Caki2 (cell line): ENCODE measurements at places on chromosomes 7 and 10.

GRCh38 chr7:51647931-51648351, 331.3 kb upstream of the COBL start:
- no peak for DNase-seq

DNA sequence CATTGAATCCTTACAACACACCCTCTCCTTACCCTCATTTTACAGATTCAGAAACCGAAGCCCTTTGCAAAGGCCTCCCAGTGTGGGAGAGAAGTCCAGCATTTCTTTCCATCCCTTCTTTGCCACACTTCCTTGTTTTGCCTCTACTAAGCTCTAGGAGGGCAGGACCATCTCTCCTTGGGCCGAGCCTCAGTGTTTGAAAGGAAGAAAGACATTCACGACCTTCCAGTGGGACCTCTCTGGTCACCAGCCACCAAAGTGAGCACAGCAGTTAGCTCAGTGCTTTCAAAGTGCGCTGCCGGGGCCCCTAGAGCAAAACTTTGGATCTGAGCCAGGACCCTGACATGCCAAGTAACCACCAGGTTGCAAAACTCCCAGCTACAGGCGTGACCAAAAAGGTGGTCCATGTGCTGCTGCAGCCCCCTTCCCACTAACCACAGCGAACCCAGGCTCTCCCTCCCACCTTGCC, 12.4 kb downstream of the CTBP2 start:
- DNase-seq, result no peak

GRCh38 chr7:43768201-43768886, 9.9 kb downstream of the BLVRA start:
- DNase-seq, result no peak

- DNase-seq, result no peak
Observed at GRCh38 chr7:137519947-137520346, 176.4 kb upstream of the PTN start.

DNA sequence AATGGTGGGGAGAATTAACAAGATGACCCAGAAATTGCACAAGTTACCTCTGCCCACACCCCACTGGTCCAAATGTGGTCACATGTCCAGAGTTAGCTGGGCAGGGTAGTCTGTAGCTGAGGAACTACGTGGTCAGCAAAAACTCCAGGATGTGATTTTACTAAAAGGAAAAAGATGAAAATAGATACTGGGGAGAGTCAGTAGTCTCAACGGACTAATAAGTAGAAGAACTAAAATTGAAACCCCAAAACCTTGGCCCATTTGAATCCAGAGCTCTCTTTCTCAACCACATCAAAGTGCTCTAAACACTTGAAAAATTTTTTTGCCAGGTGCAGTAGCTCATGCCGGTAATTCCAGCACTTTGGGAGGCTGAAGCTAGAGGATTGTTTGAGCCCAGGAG, 146.3 kb downstream of the SKIDA1 start:
- no peak for DNase-seq

DNA sequence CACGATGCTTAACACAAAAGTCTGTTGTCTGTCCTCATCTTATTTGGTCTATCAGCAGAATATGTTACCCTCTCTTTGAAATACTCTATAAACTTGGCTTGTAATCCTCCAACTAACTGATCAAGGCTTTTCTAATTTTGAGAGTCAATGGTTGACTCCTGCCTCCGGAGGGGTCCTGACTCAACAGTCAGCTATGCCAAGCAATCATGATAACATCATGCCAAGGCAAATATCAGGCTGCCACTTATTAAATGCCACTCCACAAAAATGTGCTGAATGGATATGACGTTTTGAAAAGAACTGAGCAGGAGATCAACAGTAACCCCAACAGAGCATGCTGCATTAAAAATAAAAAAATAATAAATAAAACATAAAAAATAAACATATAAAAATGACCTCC, 116.1 kb downstream of the PARD3 start:
- DNase-seq, result peak; percentile 84

- DNase-seq, result no peak
Observed at GRCh38 chr10:44714451-44714850, 196.7 kb upstream of the TMEM72 start.

DNA sequence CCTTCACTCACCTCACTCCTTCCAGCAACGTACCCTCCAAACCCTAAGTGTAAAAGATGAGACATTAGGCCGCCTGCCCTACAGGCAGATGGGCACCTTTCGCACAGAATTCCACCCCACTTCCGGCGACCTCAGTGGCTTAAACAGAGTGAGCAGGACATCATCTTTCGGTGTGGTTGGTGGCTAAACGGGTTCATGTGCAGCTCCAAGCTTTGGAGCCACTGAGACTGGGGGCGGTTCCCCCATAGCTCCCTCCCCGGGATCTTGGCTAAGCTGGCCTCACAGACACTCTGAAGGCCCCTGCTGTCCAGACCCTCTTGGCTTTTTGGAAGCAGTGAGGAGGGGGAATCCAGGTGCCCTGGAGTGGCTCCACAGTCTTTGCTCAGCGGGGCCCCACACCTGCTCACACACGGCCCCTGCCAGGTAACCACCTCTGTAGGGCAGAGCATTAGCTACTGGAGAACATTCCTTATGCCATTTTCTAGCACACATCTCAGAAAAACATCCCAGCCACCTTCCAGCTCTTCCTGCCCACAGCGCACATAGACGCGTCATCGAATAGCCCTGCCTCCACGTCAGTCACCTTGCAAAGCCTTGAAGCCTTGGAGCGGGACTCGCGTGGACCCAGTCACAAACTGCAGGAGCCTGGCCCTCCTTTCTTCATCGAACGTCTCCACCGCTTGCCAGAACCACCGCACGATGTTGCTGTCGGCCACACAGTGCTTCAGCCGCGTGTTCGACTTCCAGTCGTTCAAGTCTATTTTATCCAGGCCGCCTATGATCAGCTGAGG, 108.8 kb downstream of the SMURF1 start:
- DNase-seq, result no peak

- DNase-seq, result no peak
Observed at GRCh38 chr7:137441451-137441850, 97.9 kb upstream of the PTN start.

DNA sequence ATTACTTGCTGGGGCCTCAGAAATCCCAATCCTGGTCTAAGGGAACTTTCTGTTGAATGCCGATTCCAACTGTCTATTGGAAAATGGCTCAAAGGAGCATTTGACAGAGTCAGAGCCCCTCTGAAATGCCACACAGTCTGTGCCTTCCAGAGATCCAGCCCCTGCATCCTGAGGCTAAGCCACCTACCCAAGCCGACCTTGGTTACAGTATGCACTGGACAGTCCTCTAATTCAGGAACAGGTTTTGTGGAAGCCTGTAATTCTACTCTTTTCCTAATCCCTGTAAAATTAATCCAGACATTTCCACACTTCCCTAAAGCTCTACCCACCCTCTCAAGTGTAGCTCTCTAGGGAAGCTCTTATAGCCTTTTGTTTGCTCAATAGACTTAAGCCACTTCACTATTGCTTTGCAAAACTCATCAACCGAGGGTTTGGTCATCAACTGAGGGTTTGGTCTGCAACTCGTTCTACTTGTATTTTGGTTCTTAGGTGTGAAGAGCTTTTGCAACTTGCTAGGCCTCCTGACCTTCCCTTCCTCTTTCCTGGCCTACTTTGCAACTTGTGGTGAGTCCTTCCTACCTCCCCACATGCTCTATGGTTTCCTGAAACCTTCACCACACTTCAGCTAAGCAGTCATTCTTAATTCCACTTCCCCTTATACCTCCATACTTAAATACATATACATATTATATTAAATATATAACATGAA, 364.8 kb downstream of the SFMBT2 start:
- no peak for DNase-seq

DNA sequence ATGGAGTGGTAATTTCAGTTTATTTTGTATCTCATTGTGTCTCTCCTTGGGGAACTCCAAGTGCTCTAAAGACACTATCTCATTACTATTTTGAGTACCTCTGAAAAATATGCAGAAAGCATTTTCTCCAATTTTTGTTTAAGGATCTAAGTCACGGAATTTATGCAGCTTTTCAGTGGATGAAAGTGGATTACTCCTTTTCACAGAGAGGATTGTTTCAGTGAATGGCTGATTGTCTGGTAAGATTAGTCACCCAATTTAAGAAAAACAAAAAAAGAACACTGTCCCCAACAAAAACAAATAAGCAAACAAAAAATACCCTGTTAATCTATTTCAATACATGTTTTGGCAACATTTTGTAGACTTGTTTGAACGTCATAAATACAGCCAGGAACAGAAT, 338.3 kb upstream of the TEX47 start:
- no peak for DNase-seq

DNA sequence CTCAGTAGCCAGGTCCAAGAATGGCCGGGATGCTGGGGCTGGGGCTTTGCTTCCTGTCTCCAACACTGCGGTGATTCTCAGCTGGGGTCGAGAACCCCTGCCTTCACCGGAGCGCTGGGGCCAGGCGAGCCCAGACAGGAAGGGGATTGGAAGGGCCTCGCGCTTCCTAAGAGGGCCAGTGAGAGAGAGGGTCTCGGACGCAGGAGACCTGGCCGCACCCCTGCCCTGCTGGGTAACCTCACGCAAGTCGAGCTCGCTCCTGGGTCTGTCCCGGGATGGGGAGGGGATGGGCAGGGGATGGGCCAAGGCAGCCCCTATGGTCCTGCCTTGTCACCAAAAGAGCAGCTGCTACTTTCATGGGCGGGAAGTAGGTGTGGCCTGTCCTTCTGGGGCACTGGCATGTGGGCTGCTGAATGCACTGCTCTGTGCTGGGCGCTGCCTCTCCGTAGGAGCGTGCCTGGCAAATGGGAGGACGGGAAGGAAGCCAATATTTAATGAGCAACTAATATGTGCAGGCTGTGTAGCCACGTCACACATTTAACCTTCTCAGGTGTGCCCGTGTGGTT, 20.0 kb downstream of the KCNK18 start:
- DNase-seq, result peak; percentile 45

DNA sequence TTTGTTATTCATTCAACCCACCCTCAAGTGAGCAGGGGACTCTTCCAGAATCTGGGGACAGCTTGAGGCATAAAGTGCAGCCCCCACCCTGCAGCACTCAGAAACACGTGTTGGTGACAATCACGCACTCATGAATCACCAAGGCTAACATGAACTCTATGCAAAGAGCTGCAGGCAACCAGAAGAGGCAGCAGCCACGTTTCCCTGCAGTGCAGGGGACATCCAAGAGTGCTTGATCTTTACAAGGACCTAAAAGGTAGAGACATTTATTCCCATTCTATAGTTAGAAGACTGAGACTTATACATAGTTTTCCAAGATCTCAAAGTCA, 135.2 kb upstream of the GDF10 start:
- DNase-seq, result no peak

DNA sequence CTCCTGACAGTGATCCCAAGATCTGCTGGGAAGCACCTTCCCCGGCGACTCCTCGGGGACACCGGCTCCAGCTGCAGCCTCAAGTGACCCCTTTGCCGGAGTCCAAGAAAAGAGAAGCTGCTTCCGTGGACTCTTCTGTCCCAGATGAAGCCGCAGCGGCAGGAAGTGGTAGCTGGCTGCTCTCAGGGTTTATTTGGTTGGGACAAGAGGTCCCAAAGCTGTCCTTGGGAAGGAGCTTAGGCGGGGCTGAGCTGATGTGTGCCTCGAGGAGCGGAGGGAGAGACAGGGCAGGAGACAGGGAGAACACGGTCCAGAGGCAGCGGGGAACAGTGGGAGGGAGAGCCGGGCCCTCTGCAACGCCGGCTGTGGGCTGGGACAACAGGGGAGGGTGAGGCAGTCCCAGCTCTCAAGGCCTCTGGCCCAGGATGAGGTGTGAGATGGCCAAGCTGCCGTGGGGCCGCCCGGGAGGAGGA, 13.1 kb upstream of the FAM20C start:
- DNase-seq, result no peak

GRCh38 chr7:5630670-5631069, 150.8 kb downstream of the RNF216 start:
- DNase-seq, result no peak

DNA sequence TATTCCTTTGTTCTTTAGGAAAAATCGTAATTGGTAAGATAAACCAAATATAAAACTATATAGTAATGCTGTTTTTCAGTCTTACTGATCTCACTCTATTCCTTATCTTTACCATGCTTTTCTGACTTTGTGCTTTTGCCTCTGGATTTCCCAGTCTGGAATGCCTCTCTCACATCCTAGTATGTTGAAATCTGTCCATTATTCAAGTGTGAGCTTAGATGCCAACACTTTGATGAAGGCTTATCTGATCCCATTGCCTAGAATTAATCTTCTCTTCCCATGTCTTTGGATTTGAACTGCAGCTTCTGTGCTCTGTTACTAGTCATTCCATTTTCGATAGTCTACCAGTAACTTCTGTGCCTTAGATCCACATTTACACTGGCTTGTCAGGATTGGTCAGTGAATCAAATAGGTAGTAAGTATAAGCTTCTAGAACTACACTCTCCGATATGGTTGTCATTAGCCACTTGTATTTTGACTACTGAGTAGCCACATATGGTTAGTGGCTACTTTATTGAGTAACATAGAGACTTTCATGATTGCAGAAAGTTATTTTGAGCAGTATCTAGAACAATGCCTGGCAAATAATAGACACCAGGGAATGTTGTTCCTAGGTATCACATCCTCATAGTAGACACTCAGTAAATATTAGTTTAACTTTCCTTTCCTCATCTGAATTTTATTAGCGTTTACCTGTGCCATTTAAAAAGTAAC, 92.9 kb downstream of the BMPR1A start:
- no peak for DNase-seq

- DNase-seq, result no peak
Observed at GRCh38 chr7:28237363-28237762, 56.8 kb upstream of the JAZF1 start.

DNA sequence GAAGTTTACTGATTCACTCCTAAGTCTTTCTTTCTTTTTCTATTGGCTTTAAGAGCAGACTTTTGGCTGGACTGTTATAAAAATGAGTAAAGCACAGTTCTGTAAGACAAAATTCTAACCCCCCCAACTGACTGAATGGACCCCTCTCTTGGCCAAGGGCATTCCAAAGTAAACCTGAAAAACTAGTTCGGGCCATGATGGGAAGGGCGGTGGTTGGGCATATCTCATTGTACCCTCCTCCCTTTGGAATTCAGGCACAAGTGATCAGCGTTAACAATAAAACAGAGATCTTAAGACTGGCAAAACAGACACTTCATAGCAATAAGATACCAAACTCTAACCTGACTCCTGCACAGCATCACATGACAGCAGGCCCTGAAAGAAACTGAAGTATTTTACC, 6.1 kb upstream of the KIF20B start:
- no peak for DNase-seq

DNA sequence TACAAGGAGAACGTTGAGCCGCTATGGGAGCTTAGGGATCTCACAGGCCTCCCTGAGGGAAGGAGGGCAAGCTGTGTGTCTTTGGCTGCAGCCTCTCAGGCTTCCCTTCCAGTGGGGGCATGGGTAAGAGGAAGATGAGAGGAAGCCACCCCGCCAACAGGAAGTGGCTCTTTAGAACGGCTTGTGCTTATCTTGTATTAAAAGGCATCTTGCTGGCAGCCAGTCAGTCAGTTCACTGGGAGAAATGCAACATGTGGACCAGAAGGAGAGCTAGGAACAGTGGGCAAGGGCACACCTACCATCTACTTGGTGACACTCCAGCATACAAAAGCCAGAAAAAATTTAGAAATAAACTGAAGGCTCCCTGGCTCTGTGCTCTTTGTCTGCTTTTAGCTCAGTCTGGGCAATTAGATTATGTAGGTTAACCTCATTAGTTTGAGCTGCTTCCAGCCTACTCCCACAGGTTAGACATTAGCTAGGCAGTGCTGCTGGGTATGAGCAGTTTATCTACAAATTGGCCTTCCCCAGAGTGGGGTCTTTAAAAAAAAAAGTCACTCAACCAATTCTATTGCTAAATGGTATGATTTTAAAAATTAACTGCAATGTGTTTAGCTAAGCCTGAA, 595.9 kb downstream of the KCNMA1 start:
- DNase-seq, result no peak
